ENCODE measurements at places on chromosomes 5 and 9. TPM values are rescaled to one million over a fixed set of nuclear protein-coding genes. Genes with fewer than 3 reads are reported as not detected.

- DNase-seq: no peak
- H3K4me1 ChIP-seq: peaks cover 12% of the 10 kb centered on the region
- H3K4me3 ChIP-seq: peak overlapping the region; percentile 32
- no peak overlapping the region for H3K27ac ChIP-seq
Measured at GRCh38 chr9:89179895-89180734, 1.5 kb upstream of the SHC3 start.

DNA sequence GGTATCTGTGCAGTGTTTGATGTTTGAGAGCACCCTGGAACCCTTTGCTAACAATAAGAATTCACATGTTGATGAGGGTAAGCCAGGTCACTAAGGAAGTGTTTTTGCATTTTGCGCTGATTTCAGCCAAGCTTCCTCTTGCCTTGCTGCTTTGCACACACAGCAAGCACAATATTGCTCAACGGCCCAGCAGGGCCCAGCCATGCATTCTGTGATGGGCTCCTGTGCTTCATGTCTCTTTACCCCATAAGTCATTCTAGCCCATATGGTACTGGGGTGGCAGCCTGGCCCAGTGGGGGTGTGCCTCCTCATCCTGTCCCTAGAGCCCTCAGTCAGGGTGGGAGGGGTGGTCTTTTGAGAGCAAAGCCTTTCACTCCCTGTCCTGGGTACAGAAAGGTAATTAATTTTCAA, 481.3 kb downstream of the GADD45G start:
- no peak overlapping the region for H3K27ac ChIP-seq
- H3K27me3 ChIP-seq: no peaks in the 10 kb centered on the region
- no peak overlapping the region for H3K4me3 ChIP-seq
- no peaks in the 10 kb centered on the region for H3K4me1 ChIP-seq
- no peaks in the 10 kb centered on the region for H3K36me3 ChIP-seq

GRCh38 chr5:159883522-159883950, 32.7 kb upstream of the ADRA1B start:
- no peak overlapping the region for H3K27ac ChIP-seq
- no peak overlapping the region for H3K4me3 ChIP-seq
- H3K27me3 ChIP-seq: peaks cover 8% of the 10 kb centered on the region
- DNase-seq: no peak
- H3K36me3 ChIP-seq: no peaks in the 10 kb centered on the region
- no peaks in the 10 kb centered on the region for H3K4me1 ChIP-seq

DNA sequence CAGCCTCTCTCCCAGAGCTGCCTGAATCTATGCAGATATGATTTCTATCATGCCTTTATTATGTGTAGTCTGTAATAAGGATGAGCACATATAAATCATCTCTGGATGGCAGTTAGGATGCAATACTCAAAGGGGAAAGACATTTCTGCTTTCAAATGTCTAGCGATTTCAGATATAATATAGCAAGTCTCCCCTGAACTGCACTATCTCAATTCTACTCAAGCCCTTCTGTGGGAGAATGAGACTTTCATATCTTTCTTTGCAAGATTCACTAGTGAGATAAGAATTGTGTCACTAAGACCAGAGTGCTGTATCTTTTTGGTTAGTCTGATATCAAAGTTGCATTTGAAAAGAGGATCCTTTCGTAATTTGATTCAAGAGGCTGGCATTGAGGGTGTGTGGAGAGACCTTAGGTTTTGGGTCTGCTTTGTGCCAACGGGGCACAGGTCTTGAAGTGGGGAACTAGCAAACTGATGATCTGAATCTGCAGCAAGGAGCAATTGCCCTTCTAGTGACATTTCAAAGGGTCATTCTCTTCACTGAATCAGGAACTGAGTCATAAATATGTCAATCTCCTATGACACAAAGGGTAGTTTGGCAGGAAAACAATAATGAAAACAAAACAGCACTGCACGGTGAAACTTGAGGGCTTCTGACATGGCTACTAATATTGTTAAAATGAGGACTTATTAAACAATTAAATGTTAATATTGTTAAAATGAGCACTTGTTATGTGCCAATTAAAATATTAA, 305.5 kb upstream of the CLINT1 start:
- no peak for DNase-seq
- no peaks in the 10 kb centered on the region for H3K27me3 ChIP-seq
- H3K27ac ChIP-seq: no peak overlapping the region
- no peaks in the 10 kb centered on the region for H3K36me3 ChIP-seq
- H3K4me3 ChIP-seq: no peak overlapping the region
- no peaks in the 10 kb centered on the region for H3K4me1 ChIP-seq

GRCh38 chr5:178236679-178237078, 4.1 kb upstream of the PHYKPL start:
- H3K4me3 ChIP-seq: no peak overlapping the region
- H3K36me3 ChIP-seq: no peaks in the 10 kb centered on the region
- H3K4me1 ChIP-seq: peaks cover 65% of the 10 kb centered on the region
- H3K27ac ChIP-seq: no peak overlapping the region

GRCh38 chr5:119393746-119394145, 37.9 kb downstream of the TNFAIP8 start:
- no peak overlapping the region for H3K27ac ChIP-seq
- no peaks in the 10 kb centered on the region for H3K27me3 ChIP-seq
- H3K4me3 ChIP-seq: no peak overlapping the region
- DNase-seq: no peak

RALGPS1 gene
- polyA plus RNA-seq: 3.2 TPM

- H3K4me1 ChIP-seq: no peaks in the 10 kb centered on the region
- no peaks in the 10 kb centered on the region for H3K36me3 ChIP-seq
- no peaks in the 10 kb centered on the region for H3K27me3 ChIP-seq
- no peak overlapping the region for H3K27ac ChIP-seq
- no peak overlapping the region for H3K4me3 ChIP-seq
- no peak for DNase-seq
Measured at GRCh38 chr9:105964156-105964555, 269.8 kb downstream of the TMEM38B start.

DNA sequence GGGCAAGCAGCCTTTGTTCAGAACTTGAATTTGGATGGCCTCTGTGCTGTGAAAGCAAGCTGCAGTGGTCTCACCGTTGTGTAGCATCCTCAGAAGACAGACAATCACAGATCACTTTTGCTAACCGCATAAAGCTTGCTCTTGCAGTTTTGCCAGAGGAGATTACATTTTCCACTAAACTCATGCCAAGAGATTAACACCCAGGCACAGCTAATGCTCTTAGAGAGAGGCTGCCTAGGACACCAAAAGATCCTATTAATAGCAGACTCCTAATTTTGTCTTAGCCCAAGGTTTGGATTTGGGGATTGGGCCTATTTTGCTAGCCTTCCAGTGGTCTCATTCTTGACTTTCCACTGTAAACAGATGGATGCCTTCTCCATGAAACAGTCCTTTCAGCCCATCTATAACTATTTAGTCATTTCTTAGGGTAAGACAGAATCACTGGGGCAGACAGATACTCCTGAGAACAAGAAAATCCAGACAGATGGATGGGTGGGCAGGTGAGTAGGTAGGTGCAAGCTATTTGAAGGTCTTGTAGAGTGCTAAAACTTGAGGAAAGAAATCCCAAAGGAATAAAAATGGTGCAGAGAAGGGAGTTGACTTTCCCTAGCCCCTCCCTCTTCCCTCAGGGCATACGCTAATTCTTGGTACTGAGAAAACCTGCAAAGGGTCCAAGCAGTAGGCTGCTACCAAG, 506.2 kb downstream of the SPOCK1 start:
- H3K27ac ChIP-seq: no peak overlapping the region
- DNase-seq: no peak
- no peaks in the 10 kb centered on the region for H3K4me1 ChIP-seq
- H3K27me3 ChIP-seq: no peaks in the 10 kb centered on the region
- no peak overlapping the region for H3K4me3 ChIP-seq
- no peaks in the 10 kb centered on the region for H3K36me3 ChIP-seq

RNF183 gene
- not detected for polyA plus RNA-seq

GHR gene
- not detected for polyA plus RNA-seq

DNA sequence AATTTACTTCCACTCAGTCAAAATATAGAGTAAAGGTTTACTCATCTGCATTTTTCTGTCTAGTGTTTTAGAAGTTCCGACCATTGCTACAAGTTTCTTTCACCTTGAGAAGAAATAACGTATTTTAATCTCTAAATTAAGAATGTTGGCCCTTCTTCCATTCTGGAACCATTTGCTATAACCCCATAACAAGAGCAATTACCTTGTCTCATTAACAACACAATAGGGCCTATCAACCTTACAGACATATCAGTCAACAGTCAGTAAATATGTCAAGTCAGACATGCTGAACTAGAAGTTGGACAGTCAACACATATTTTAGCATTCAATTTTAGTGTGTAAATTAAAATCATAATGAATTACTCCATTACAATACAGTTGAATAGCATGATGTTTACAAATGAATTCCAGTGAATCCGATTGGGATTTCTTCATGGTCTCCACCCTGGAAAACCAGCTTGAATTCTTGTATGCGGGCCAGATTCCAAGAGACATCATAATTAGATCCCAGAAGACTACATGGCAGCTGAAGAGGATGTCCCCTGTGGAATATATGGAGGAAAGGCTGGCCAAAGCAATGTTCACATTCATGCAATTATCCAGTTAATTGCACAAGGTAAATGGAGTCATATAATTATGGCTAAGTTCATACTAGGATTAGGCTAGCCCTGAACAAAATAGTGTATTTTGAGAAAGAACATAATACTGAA, 196.2 kb upstream of the TARS1 start:
- no peak overlapping the region for H3K27ac ChIP-seq
- no peaks in the 10 kb centered on the region for H3K4me1 ChIP-seq
- no peaks in the 10 kb centered on the region for H3K27me3 ChIP-seq
- H3K36me3 ChIP-seq: no peaks in the 10 kb centered on the region
- H3K4me3 ChIP-seq: no peak overlapping the region
- DNase-seq: no peak

NME5 gene
- polyA plus RNA-seq: not detected

DNA sequence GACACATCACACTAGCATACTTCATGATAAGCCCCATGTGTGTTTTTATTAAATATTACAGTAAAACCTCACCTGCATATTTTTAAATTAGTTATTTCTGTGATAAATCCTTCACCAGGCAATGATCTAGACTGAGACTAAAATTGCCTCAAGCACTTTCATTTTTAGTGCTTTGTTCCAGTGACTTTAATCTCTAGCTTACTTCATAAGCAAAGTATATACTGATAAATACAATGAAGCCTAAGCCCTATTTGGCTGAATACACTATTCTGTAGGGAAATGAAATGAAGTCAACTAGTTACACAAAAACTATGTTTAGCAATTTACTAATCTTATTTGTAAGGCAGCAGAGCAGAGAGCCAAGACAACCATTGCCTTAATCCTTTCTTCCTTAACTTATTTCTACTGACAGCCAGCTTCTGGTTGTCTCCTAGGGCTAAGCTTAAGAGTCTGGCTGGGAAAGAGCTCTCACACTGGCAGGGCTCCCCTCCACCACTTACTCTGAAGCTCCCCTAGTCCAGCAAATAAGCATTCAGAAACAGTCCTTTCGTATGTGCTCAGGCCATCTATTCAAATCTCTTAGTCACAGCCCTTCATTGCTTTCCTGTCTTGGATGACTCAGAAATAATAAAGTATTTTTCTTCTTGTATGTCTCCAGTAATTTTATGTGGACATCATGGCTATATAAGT, 31.4 kb upstream of the MTAP start:
- H3K27ac ChIP-seq: no peak overlapping the region
- peaks cover under 1% of the 10 kb centered on the region for H3K4me1 ChIP-seq
- no peaks in the 10 kb centered on the region for H3K27me3 ChIP-seq
- H3K4me3 ChIP-seq: no peak overlapping the region
- no peaks in the 10 kb centered on the region for H3K36me3 ChIP-seq

- no peak overlapping the region for H3K4me3 ChIP-seq
- no peaks in the 10 kb centered on the region for H3K36me3 ChIP-seq
- H3K27me3 ChIP-seq: no peaks in the 10 kb centered on the region
- no peaks in the 10 kb centered on the region for H3K4me1 ChIP-seq
- no peak overlapping the region for H3K27ac ChIP-seq
Measured at GRCh38 chr5:88555674-88556073, 287.0 kb upstream of the TMEM161B start.

DNA sequence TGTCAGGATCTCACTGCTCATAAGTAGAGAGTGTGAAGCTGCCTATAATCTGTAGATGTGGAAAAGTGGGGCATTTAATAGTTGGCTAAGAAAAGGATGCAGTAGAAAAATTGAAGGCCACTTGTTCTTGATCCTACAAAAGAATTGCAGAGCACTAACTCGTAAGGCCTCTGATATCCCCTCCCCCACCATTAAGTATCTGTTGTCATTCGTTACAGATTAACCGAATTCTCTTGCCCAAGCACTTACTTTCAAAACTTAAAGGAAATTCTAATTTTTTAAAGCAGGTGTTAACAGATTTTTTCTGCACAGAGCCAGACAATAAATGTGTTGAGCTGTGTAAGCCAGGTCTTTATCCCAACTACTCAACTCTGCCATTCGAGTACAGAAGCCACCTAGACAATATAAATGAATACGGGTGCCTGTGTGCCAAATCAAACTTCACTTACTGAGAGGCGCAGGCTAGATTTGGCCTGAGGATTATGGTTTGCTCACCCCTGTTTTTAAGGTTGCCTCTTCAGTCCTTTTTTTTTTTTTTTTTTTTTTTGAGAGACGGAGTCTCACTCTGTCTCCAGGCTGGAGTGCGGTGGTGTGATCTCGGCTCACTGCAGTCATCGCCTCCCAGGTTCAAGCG, 234.8 kb downstream of the RFK start:
- H3K4me3 ChIP-seq: no peak overlapping the region
- no peak overlapping the region for H3K27ac ChIP-seq
- no peak for DNase-seq
- H3K4me1 ChIP-seq: no peaks in the 10 kb centered on the region

NUTM2G gene
- polyA plus RNA-seq: 0.14 TPM

- no peaks in the 10 kb centered on the region for H3K4me1 ChIP-seq
- no peaks in the 10 kb centered on the region for H3K27me3 ChIP-seq
- no peak overlapping the region for H3K4me3 ChIP-seq
- no peaks in the 10 kb centered on the region for H3K36me3 ChIP-seq
Measured at GRCh38 chr5:101271416-101271815, 368.3 kb upstream of the ST8SIA4 start.

- peak overlapping the region; percentile 51 for H3K27ac ChIP-seq
- peaks cover 21% of the 10 kb centered on the region for H3K4me1 ChIP-seq
- peak overlapping the region; percentile 63 for H3K4me3 ChIP-seq
- H3K27me3 ChIP-seq: no peaks in the 10 kb centered on the region
Measured at GRCh38 chr9:124259158-124259808, 1.5 kb downstream of the NEK6 start.

DNA sequence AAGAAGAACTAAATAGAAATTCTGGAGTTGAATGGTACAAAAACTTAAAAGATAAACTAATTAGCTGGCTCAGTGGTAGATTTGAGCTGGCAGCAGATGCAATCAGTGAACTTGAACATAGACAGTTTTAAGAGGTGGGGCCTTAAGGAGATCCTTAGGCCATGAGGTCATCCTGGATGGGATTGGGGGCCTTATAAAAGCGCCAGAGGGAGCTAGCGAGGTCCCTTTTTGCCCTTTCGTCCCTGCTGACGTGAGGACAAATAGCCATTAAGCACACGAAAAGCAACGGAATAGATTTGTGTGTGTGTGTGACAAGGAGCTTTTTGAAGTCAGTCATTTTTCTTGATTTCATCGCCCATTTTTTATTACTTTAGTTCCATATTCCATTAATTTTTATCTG, 83.3 kb downstream of the ZNF354C start:
- no peak for DNase-seq
- H3K36me3 ChIP-seq: no peaks in the 10 kb centered on the region
- H3K27me3 ChIP-seq: no peaks in the 10 kb centered on the region
- no peaks in the 10 kb centered on the region for H3K4me1 ChIP-seq

Data from CD8-positive, alpha-beta memory T cell (primary cell).